ENCODE measurements at places on chromosomes 2 and 18.

DNA sequence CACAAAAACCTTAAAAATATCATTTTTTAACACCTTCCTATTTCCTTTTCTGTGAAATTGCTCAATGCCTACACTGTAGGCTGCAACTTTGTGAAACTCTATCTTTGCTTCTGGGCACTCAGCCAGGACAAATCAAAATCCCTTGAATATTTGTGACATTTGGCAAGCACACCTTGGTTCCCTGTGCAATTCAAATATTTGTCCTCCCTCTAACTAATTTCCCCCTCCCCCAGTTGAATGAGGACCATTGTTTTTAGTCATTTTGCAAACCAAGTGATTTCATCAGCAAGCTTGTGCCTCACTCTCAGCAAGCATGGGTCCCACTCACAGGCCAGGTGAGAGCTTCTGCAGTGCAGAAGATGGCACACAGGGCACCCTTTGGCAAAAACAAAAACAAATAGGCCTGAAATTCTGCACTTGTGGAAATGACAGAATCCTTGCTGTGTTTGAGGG is 541.5 kb downstream of the CNTNAP5 start:
- DNase-seq, result no peak

GRCh38 chr2:138602166-138602460 is 100.5 kb downstream of the SPOPL start:
- DNase-seq, result no peak

DNA sequence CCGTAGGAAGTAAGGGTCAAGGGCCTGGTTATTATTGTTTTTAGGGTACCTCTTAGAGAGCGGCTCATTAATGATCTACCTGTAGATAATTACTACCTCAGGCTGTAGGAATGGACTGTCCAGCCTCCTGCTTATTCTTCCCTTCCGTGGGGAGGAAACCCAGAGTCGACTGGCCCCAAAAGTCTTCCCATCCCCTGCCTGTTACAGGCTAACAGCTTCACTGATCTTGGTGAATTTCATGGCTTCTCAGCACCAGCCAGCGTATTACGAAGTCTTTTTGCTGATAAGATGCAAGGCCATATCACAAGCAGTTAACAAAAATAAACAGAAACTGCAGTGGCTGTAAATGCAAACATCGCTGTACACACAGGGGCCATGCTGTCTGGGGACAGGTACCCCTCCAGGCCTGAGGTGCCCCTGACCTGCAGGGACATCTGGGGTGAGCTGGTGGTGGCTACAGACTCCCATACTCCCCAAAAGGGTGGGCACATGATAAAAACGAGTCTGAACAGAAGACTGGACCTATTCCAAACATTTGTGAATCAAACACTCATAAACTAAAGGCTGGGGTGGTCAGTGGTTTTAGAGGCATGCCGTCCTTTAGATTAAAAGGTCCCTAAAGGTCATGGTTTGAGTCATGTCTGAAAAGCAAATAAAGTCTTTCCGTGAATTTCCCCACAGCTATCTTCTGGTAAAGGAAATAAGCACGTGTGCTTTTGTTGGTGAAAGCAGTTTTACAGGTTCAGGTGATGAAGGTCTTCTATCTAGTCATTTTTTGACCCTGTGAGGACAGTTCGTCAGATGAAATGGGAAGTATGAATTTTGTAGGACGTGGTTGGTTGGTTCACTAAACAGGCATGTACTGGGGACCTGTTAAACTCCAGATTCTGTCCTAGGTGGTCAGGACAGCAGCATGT is 36.7 kb downstream of the TTC39C start:
- no peak for DNase-seq

DNA sequence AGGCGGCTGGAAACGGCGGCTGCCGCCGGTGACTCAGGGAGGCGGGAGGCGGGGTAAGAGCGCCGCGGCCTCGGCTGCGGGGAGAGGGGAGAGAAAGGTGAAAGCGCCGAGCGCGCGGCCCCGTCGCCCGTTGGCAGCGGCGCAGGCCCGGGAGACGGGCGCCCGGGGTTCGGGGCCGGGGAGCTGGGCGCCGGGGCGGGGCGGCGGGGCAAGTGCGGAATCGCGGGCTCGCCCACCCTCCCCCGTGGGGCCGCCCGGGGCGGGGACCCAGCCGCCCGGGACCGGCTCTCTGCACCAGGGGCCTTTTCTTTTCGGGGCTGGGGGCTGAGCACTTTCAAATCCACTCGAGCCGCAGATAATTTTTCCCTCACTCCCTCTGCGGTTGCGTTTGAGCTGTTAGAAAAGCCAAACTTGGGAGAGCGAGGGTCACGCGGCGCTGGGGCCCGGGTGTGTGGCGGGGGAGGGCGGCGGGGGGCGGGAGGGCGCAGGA is 266 bp downstream of the KDM3A start:
- DNase-seq, result no peak

GRCh38 chr18:12580630-12581342 is 77.1 kb downstream of the SPIRE1 start:
- DNase-seq, result no peak

DNA sequence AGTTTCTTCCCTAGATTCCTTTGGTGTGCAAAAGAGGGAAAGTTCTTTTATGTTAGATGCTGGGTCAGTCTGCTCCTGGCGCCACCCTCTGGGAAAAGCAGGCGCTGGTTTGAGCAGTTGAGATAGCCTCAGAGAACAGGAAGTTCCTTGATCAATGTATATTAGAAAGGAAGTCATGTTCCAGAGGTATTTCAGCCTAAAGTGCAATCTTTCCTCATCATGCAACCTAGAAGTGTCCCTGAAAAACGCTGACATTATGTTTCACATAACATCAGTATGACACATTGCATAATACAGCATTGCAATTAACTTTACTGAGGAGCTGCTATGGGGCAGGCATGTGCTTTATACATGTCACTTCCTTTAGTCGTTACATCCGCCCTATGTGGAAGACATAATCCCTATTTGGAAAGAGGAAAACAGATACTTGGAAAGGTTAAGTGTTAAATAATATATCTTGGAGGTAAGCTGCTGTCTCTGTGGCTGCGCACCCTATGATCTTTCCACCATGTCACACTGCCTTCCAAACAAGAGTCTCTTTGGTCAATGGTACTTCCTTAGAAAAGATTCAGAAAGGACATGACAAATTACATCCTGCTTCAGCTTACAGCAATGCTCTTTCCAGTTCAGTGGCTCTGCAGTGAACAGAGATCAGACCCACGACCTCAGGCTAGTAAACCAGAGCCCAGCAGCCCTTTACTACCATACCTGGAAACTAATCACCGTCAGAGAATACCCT is 369.7 kb downstream of the RAD51AP2 start:
- no peak for DNase-seq

GRCh38 chr18:55243857-55244256 is 284.6 kb upstream of the CCDC68 start:
- no peak for DNase-seq
